ENCODE measurements at places on chromosomes 3 and 15. TPM values are rescaled to one million over a fixed set of nuclear protein-coding genes. Genes with fewer than 3 reads are reported as not detected.

DNA sequence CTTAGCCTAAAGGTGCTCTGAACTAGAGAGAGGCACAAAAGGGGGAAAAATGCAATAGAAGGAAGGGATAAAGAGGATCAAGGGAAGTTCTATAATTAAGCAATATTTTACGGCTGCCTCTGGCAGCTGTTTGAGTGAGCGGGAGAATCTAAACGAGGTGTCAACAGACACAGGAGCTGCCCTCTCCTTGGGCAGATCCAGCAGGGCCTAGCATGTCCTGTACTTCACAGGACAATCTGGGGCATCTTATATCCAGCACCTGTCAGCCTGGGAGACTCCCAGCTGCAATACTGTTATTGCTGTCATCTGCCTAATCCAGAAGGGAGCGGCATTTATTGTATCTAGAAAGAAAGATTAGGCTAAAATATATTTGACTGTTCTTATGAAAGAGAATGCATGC, 68.9 kb downstream of the WWTR1 start:
- no peak for DNase-seq

GRCh38 chr3:25074149-25074548, 353.9 kb upstream of the RARB start:
- no peak for DNase-seq

- DNase-seq, result no peak
Measured at GRCh38 chr15:34362047-34362773, 4.8 kb downstream of the LPCAT4 start.

DNA sequence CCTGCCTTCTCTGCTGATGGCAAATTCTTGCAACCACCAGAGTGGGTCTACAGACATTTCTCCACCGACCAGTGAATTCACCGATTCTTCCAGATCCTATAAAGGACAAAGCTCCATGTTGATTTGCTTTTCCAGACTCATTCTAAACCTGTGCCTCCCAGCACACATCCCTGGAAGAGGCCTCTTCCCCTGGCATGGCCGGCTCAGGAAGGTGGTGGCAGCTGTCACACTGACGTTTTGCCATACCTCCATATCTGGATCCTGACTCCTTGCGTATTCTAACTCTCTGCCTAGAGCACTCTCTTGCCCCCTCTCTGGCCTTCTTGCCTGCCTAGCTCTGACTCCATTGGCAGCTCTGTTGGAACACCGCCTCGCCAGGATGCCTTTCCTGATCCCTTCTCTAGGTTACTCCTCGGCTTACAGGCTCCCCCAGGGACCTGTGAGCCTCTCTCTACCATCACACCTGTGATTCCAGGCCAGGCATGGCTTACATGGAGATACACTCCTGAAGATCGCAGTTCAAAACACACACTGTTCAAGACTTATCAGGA, 31.0 kb downstream of the SLCO2A1 start:
- DNase-seq, result no peak

LIPH gene
- polyA plus RNA-seq, result not detected

GASK1A gene
- 0.74 TPM for polyA plus RNA-seq

H1-8 gene
- polyA plus RNA-seq, result not detected

Measured in foreskin keratinocyte (primary cell).